ENCODE measurements at places on chromosomes 16 and 17.

GRCh38 chr17:16932156-16932555 is 39.8 kb downstream of the TNFRSF13B start:
- DNase-seq, result no peak

DNA sequence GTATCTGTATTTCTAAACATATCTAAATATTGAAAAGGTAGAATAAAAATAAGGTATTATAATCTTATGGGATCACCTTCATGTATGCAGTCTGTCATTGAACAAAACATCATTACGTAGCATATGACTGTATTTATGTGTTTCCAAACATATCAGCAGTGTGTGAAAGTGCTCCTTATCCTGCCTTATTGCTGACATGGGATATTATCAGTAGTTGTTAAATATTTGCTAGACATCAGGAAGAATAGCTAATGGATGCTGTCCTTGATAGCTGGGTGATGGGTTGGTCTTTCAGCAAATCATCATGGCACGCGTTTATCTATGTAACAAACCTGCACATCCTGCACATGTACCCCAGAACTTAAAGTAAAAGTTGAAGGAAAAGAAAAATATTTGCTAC is 59.1 kb upstream of the FAM20A start:
- no peak for DNase-seq

DNA sequence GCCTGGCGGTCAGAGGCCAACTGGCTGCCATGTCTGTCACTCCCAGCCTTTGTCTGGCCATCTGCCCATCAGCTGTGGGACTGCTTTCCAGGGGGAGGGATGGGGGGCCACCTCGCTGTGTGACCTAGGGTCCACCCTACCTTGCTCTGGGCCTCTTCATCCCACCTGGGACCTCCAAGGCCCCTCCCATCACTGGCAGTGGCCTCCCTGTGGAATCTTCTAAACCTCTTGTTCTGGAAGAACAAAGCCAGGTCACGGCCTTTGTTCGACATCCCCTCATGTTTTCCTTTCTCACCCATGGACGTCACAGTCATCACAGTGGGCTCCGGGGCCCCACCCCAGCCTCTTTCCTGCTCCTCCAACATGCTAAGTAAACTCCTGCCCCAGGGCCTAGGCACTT is 24.0 kb downstream of the SPNS2 start:
- DNase-seq, result no peak

- DNase-seq, result peak; percentile 44
Observed at GRCh38 chr17:17836818-17837379, at the start of gene SREBF1. Gene SREBF1 (minus strand): TSS chr17:17836986. CDS start chr17:17836817, 169 bp downstream.

DNA sequence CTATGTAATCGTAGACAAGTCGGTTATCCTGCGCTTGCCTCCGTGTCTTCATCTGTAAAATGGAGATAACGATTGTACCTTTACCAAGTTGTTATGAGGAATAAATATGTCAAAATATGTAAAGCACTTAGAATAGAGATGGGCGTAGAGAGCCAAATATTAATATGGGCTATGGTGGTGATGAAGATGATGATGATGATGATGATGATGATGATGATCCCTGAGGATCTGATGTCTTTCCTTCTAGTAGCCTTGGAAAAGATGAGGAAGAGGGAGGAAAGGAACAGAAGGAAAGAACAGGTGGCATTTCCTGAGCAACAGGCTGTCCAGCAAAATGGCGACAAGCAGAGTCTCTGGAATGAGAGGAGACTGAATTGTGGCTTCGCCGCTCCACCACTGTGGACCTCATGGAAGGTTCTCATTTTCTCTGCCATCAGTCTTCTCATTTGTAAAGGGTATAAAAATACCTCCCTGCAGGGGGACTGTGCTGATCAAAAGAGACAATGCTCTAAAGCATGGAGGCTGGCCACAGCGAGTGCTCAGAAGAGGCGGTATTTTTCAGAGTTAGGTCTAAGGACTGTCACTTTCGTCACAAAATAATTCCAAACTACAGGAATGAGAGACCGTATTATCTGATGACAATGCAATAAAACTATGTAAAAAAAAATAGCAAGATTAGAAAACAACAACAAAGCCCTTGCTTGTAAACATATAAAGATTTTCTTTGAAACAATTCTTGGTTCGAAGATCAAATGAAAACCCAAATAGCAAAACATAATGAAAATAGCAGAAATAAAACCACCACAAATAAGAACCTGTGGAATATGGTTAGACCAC is 17.2 kb upstream of the RCVRN start:
- DNase-seq, result no peak

- DNase-seq, result no peak
Observed at GRCh38 chr16:70576431-70577255, 53.0 kb downstream of the SF3B3 start.

DNA sequence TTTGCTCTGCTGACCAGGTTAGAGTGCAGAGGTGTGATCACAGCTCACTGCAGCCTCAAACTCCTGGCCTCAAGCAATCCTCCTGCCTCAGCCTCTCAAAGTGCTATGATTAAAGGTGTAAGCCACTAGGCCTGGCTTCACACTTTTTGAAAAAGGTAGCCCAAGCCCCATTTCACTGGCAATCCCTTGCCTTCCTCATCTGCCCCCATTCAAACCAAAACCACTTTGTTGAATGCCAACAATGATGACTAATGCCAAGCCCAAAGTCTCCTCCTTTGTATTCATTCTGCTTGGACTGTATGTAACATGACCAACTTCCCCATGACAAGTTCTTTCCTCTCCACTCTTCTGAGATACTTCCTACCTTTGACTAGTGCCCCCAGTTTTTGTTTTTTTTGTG is 33.1 kb downstream of the N4BP1 start:
- no peak for DNase-seq

DNA sequence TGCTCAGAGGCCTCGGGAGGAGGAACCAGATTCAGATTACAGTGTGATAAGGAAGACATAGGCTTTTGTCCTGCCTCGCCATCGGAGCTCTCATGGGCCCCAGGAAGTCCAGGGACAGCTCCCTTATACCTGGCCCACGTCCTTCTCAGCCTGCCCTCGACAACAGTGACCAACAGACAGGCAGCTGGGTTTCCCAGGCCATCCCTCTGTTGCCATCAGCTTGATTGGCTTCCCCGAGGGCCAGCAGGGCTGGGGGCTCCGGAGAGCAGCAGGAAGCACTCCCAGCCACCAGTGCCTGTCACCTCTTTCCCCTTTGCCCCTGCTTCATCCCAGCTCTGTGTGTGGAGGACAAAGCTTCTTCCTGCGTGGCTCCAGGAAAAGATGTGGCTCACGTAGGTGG is 17.6 kb downstream of the CD300A start:
- DNase-seq, result no peak

GRCh38 chr16:4859900-4860255 is 12.6 kb downstream of the UBN1 start:
- DNase-seq, result no peak

GRCh38 chr16:69283851-69284250 is 27.3 kb upstream of the VPS4A start:
- DNase-seq, result no peak

GRCh38 chr17:74807925-74808324 is 31.8 kb upstream of the NAT9 start:
- no peak for DNase-seq

- DNase-seq, result no peak
Observed at GRCh38 chr17:43350888-43351361, 47.9 kb upstream of the ARL4D start.

GRCh38 chr16:2919511-2920255 is 8.0 kb downstream of the FLYWCH1 start:
- DNase-seq, result peak; percentile 44

GRCh38 chr17:69305177-69305576 is 21.8 kb downstream of the ABCA5 start:
- DNase-seq, result no peak

DNA sequence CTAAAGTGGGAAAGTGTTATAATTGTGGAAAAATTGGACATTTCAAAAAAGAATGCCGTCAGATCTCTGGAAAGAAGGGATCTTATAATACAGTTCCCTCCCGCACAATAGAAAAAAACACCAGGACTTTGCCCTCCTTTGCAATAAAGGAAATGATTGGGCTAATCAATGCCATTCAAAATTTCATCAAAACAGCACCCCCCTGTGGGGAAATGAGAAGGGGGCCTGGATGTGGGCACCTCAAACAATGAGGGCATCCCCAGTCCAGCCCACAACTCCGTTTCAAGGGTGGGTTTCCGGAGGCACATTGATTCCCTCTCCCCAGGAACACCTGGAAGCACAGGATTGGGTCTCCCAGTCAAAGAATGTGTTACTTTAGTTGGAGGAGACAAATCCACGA is 26.1 kb downstream of the CD300LG start:
- no peak for DNase-seq

- no peak for DNase-seq
Observed at GRCh38 chr16:70656712-70657263, 10.4 kb downstream of the IL34 start.

GRCh38 chr17:57106107-57106835 is 21.2 kb downstream of the AKAP1 start:
- no peak for DNase-seq

- DNase-seq, result no peak
Observed at GRCh38 chr17:32268734-32269288, 3.2 kb downstream of the RHBDL3 start.

- no peak for DNase-seq
Observed at GRCh38 chr17:17942846-17943245, 29.4 kb downstream of the TOM1L2 start.

DNA sequence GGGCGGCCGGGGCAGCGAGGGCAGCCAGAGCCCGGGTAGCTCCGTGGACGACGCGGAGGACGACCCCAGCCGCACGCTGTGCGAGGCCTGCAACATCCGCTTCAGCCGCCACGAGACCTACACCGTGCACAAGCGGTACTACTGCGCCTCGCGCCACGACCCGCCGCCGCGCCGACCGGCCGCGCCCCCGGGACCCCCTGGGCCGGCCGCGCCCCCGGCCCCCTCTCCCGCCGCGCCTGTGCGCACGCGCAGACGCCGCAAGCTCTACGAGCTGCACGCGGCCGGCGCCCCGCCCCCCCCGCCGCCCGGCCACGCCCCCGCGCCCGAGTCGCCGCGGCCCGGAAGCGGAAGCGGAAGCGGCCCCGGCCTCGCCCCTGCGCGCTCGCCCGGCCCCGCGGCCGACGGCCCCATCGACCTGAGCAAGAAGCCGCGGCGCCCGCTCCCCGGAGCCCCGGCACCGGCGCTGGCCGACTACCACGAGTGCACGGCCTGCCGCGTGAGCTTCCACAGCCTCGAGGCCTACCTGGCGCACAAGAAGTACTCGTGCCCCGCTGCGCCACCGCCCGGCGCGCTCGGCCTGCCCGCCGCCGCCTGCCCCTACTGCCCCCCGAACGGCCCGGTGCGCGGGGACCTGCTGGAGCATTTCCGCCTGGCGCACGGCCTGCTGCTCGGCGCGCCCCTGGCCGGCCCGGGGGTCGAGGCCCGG is 36.1 kb upstream of the ZC3H18 start:
- DNase-seq, result peak; percentile 57

DNA sequence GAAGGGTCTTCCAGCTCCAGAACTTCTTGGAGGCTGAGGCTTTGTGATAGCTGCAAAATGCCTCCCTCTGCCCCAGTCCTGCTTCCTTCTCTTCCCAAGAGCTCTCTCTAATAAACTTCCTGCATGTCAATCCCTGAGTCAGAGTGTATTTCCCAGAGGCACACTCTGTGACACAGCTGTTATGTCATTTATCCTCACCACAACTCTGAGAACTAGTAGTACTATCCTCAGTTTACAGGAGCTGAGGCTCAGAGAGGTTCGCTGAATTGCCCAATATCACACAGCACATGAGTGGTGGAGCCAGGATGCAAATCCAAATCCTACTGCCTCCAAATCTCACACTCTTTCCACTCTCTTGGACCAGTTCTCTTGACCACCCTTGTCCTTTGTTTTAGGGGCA is 20.0 kb downstream of the UNC45B start:
- no peak for DNase-seq

GRCh38 chr17:47732399-47733046 is 513 bp upstream of the TBX21 start:
- DNase-seq, result no peak

DNA sequence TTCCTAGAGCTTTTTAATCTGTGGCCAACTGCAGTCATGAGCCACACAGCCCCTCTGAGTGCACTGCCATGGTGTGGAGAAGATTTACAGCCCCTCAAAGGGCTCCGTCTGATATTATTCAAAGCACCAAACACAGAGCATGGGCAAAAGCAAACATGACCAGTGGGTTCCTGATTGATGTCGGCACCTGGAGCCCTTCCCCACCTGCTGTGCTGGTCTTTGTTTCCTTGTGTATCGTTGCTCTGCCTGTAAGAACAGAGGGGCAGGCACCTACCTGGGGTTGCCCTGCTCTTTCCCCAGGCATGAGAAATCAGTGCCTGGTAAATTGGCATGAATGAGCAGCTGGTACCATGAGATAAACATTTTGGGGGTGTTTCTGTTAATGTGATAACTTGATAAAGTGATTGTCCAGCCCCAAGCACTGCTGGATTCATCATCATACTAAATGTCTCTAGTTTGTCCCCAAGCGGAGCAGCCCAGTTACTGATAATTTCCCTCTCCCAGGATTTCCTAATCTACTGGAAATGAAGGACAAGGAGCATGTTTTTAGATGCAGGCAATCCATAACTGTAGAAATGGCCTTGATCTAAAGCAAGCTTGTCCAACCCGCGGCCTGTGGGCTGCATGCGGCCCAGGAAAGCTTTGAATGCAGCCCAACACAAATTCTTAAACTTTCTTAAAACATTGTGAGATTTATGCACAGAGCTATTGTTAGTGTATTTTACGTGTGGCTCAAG is 5.0 kb upstream of the SPIRE2 start:
- DNase-seq, result no peak

DNA sequence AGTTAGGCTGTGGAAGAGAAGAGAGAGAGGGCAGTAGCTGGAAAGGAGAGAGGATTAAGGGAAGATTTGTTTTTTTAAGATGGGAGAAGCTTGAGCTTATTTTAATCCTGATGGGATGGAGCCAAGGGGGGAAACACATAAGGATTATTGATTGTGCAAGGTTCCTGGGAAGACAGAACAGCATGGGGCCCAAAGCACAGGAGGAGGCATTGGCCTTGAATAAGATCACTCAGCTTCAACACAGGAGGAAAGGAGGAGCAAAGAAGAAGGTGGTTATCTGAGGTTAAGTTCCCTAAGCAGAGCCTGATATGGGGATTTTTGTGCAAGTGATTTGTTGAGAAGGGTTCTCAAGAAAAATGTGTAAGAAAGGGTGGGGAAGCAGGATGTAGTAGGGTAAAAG is 169.8 kb downstream of the ABCC12 start:
- no peak for DNase-seq

GRCh38 chr16:12096157-12096777 is 119.7 kb downstream of the SNX29 start:
- no peak for DNase-seq
